Brain pericyte (primary cell): ENCODE measurements at places on chromosomes 12 and 14.

DNA sequence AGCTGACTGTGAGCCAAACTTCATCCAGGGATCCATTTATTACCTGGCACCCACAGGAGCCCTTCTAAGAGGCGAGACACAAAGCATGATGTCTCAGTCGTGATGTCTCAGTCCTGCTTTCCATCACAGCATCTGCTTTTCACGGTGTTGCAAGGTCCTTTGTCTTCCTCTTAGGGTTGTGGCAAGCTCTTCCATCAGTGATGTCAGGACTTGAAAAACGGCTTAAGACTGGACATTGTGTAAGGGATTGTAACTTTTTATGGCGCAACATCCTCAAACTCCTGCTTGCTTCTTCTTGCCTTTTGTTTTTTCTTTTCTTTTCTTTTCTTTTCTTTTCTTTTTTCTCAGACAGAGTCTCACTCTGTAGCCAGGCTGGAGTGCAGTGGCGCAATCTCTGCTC, 586.5 kb upstream of the TMEM132C start:
- DNase-seq: no peak

DNA sequence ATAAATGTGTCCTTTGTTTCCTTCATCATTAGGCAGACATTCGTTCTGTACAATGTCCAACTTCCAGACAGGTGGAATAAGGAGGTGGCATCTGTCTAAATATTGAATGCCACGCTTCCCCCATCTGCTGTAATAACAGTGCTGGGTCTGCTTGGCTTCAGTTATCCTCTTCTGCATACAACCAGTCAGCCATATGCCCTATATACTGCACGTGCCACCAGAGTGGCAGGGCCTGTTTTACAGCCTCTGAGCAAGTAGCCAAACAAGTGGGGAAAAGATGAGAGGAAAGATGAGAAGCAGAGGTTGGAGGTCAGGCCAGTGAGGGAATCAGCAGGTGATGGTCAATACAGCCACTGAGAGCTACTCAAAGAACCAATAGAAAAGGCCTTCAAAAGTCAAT, 55.4 kb downstream of the OTX2 start:
- no peak for DNase-seq

DNA sequence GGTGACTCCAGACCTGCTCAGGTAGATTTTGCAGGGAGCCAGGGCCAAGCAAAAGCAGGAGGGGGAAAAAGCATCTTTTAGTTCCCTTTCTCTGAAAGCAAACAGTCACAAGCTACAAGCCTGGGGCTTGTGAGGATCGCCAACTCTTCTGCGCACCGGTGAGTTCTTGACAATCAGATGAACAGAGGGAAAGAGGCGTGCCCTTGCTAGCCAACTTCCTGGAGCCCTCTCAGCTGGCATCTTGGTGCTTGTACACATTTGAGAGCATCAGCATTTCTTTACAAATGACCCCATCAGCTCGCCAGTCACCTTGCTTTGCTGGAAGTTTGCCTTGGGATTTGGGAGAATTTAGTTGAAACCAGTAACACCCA, 55.5 kb downstream of the ZNF664 start:
- DNase-seq: no peak

DNA sequence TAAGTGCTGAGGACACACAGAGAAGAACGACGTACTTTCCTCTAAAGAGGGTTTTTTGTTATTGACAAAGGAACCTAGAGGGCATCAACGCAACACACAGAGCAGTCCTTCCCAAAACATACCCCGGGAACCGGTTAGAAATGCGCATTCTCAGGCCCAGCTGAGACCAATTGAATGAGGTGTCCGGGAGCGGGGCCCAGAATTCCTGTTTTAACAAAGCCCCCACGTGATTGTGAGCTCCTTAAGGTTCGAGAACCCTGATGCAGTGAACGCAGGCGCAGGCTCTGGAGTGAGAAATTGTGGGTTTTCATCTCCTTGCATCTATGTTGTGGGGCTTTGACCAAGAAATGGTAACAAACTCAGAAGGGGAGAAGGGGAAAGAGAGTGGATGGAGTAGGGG, 51.0 kb upstream of the TBX3 start:
- no peak for DNase-seq

DNA sequence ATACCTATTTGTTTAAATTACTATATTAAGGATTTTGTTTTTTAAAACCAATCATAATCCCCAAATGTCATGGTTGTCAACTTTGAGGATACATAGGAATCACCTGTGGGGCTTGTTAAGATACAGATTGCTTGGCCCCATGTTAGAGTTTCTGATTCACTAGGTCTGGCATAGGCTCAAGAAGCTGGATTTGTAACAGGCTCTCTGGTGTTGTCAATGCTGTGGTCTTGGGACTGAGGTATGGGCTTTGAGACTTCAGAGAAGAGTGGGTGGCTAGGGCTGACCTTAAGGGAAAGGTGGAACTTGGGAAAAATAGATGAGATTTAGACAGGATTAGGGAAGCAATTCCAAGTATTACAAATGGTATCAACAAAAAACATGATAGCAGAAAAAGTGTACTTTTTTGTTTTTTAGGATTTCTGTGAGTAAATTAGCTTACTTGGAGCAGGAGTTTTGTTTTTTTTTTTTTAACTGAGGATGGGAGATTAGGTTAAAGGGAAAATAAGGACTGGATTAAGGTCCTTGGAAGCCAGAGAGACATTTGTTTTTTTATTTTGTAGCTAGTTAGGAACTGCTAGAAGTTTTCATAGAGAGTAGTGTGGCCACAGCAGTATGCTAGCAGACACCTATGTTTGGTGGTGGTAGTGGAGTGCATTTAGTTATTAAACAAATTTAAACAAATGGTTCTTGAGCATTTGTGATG, 88.6 kb downstream of the RAD51B start:
- DNase-seq: no peak

GRCh38 chr12:25896981-25897380, 61.5 kb upstream of the RASSF8 start:
- no peak for DNase-seq

DNA sequence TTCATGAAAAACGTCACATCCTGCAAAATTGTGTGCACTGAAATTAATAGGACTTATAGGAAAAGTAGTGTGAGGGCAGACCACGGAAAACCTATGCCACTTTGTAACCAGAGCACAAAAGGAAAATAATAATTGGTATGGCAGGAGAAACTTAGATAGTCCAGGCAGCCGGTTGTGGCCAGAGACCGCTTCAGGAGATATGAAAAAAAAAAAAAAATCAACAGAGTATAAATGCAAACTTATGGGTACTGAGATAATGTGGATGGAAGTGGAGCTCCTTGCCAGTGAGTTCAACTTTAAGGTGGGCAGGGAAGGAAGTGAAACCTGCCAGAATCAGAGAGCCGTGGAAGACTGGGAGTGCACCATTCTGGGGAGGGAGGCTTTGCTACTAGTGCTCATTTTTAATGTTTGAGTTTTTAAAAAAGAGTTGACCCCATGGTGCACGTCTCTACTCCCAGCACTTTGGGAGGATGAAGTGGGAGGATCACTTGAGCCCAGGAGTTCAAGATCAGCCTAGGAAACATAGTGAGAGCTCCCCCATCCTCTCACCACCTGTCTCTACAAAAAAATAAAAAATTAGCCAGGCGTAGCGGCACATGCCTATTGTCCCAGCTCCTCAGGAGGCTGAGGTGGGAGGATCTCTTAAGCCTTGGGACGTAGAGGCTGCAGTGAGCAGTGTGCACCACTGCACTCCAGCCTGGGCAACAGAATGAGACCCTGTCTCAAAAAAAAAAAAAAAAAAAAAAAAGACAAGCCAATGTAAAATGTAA, 34.3 kb upstream of the METAP2 start:
- DNase-seq: no peak

- DNase-seq: peak; percentile 67
These were observed 161.3 kb upstream of the IFNG-AS1 start for GRCh38 chr12:67827820-67828383.

DNA sequence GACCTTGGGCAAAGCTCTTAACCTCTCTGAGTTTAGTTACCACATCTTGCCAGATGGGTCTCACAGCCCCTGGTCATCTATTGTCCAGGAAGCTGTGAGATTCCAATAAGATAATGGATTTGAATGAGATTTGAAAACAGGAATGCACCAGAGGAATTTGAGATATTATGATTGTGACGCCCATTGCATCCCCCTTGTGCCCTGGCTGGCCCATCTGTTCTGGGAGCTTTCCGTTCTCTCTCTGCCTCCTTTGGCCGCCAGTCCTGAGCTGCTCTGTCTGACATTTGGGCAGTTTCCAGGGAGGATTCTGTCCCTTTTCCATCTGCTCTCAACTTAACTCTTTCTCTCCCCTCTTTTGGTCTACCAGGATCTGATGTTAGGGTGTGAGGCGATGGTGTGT, 24.6 kb downstream of the SRRM4 start:
- no peak for DNase-seq

GRCh38 chr12:93122569-93123091, 193.5 kb upstream of the EEA1 start:
- DNase-seq: no peak

DNA sequence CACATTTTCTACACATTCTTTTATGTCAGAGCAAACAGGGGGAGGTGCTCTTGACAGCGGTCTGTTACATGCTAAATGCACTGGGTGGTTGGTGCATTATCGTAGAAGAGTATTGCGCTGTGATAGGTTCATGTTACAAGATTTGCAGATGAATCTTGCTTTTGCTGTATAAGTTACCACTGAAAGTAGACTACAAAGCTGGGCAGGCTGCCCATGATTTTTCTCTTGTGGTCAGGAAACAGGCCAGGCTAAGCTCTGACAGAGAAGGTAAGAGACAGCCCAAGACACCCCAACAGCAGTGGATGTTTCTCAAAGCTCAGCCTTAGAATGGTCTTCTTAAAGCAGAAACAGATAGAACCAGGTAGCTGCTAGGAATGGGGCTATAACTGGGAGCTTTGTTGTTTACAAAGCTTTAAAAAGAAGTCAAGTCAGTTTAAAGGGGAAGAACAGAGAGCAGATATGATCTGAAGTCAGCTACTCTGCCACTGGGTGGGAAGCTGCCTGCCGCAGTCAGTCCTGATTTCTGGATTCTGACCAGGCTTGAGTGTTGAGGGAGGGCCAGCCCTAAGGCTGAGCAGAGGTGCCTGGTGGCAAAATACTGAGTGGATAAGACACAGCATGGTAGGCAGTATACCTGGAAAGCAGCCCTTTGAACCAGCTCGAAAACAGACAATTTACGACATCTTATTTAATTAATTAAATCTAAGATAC, 9.4 kb downstream of the KCNA1 start:
- no peak for DNase-seq
